Mesothelial cell of epicardium (in vitro differentiated cells): ENCODE measurements at places on chromosomes 5 and 9.

- DNase-seq: no peak
Observed at GRCh38 chr9:107313555-107314096, 30.5 kb downstream of the RAD23B start.

DNA sequence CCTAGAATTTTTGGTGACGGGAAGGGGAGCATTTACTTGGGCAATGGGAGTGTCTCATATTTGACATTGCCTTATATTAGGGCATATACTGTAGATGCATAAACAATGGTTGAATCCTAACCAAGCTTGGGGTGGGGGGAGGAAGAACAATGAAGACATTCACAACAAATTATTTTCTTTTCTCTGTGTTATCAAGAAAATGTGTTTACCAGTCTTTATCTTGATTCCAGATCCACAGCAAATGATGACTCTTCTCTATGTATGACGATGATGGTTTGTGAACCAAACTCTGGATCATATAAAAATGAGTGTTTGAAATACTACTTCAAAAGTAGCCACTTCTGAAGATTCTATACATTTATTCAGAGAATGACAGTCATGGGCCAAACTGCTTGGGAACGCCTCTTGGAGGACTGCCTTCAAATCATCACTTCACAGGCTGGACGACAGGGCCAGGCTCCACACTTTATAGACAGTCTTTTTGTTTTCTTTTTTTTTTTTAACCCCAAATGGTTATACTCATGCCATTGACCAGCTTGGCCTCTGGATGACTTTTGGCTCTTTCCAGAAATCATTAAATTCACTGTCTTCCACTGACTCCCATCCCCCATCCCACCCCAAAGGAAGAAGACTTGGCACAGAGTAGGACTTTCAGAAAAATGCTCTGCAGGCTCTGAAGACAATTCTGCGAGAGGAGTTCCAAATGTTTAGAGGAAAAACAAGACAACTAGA, 123.8 kb upstream of the LIFR start:
- DNase-seq: no peak

- DNase-seq: no peak
Observed at GRCh38 chr5:74205767-74206578, 434.6 kb downstream of the ENC1 start.

- DNase-seq: no peak
Observed at GRCh38 chr9:107540164-107540561, 50.6 kb upstream of the KLF4 start.

DNA sequence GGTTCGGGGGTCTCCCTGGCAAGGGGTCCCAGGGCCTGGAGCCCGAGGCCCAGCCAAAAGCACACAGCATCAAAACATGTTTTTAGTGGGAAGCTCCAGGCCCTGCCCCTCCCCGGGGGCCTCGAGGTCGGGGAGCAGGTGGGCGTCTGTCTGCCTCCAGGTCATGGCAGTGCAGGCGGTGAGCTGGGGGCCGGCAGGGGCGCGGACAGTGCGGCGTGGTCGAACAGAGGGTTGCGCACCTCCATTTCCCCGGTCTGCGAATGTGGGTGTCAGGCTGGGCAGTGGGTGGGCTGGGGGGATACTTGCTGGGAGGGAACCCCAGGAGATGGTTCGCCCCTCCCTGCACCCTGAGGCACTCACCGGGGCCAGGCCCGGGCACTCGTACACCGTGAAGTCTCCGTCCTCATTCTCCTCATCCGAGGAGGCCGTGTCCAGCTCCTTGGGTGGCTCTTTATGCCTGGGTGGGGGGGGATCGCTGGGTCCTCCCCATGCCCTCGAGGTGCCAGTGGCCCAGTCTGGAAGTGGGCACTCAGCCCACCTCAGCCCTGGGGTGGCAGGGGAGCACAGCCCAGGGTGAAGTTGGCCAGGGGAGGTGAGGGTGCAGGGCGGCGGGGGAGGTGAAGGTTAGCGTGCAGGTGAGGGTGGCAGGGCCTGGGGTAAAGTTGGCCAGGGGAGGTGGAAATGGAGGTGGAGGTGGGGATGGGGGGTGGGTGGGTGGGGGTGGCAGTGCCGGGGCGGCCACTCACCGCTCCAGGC, 6.2 kb downstream of the NPDC1 start:
- no peak for DNase-seq

- DNase-seq: no peak
Observed at GRCh38 chr5:62499756-62500155, 78.9 kb upstream of the LRRC70 start.
